ENCODE measurements at places on chromosomes 7 and 10. TPM values are rescaled to one million over a fixed set of nuclear protein-coding genes. Genes with fewer than 3 reads are reported as not detected.

DNA sequence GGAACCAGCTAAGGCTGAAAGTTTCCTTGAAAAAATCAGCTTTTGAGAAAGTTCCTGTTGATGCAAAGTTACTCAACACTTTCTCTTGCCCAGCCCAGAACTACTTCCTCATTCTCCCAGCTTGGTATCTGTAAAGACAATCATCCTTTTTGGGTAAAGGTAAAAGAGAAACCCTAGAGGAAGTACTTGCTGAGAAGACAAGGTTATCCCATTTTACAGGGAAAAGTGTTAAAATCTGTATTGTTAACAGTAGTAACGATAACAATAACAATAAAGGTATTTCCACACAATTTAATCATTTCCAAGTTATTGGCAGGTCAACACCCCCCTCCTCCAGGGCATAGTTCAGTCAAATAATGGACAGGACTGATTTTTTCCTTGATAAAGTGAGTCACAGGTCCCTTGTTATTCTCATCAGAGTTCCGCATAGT lies 2.4 kb downstream of the ALOX5 start:
- no peak for DNase-seq

DNA sequence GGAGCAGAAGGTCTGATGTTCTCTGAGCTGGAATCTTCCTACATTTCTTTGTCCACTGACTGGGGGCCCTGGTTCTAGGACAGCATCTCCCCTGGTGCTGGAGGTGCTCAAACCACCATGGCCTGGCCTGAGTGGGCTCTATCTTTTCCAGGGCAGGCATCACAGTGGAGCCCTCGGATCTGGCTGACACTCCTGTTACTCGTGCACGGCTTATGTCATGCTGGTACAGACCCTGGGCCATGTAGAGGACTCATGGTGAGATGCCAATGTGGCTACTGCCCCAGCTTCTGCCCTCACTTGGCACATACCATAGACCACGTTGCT lies 96.0 kb downstream of the HIPK2 start:
- no peak for DNase-seq

DNA sequence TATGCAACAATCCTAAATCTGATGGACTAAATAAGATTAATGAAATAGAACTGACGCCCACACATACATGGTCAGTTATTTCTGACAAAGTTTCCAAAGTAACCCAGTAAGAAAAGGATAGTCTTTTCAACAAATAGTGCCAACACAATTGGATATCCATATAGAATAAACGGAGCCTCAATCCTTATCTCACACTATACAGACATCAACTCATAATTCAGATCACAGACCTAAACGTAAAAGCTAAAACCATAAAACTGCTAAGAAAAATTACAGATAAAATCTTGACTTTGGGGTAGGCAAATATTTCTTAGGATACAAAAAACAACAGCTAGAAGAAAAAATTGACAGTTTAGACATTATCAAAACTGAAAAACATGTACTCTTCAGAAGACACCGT lies 8.5 kb downstream of the CACUL1 start:
- DNase-seq = no peak

The HECW1 gene
- total RNA-seq = not detected

DNA sequence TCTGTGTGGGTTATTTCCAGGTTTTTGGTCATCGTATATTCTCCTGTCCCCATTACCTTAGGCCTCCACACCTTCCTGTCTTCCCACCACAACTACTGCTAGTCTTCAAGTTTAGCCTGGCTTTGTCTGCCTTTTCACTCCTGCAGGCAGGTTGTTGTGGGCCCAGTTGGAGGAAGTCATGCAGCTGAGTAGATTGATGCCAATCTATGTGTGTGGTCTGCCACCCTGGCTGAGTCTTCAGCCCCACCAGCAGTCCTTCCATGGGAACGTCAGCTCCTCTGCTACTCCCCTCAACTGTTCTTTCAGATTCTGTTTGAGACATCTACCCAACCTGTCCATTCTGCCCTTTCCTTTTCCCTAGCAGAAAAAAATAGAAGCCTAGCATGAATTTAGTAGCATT lies 6.3 kb downstream of the RINT1 start:
- no peak for DNase-seq

DNA sequence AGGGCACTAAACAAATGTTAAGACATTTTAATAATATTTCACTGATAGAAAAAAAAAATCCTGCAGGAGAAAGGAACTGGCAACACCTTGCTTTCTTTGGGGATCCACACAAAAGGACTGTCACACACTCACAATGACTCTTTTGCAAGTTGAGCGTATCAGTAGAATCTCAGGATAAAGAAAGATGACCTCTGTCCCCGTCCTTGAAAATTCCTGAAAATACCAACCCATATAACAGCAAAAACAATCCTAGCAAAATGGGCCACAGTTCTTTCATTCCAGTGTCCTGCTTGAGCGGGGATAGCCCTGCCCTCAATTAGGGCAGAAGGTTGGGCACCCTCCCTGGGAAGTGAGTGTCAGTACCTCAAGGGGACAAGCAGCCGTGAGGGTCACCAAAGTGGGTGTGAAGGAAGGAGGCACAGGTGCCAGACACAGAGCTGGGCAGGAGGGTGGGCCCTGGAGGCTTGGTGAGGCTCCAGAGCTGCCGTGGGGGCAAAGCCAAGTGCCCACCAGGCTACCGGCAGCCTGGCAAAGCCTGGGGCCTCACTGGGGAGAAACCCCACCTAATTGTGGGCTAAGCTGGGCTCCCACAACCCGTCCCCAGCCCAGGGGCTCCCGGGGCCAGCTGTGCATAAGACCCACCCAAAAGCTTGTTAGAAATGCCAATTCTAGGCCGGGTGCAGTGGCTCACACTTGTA lies 2.8 kb downstream of the WDR86 start:
- no peak for DNase-seq

DNA sequence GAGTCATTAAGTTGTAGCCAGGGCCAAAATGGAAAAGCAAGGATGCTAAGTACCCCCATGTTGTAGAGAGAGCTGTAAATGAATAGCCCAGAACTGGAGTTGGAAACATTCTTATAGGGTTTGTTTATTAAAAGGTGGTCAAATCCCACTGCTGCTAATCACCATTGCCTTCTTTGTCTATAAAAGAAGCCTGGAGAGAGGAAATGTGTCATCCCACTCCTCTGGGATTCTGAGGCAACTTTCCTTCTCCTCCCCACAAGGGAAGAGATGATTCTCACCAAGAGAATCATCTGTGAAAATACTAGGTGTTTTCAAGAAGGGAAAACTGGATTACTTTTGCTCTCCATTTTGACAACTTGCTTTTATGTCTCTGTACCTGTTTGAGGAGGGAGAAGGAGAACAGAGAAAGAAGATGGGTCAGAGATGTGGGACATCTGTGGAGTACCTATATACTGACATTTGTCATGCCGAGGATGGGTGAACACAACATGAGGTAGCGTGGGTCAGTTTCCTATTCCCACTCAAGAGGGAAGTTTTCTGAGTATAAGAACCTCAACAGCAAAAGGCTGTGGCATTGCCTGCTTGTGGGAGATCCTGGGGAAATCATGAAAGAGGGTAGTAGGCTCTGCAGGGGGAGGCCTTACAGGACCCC lies 262.2 kb downstream of the KIF20B start:
- DNase-seq = no peak

The SMO gene
- 0.71 TPM for total RNA-seq

DNA sequence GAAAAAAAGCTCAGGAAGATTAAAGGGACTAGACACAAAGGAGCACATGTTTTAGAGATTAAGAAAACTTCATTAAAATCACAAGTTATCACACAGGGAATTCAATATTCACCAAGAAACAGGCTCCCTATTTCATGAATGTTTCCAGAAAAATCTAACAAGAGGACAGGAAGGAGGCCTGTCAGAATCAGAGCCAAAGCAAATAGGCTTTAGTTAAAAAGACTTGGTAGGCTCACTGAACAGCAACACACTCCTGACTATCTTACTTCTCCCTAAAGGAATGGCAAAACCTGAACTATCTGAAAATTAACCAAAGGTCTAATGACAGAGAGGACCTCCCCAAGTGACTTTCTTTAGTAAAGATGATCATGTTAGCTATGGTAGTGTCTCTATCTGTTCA lies 188.3 kb upstream of the MEOX2 start:
- no peak for DNase-seq

DNA sequence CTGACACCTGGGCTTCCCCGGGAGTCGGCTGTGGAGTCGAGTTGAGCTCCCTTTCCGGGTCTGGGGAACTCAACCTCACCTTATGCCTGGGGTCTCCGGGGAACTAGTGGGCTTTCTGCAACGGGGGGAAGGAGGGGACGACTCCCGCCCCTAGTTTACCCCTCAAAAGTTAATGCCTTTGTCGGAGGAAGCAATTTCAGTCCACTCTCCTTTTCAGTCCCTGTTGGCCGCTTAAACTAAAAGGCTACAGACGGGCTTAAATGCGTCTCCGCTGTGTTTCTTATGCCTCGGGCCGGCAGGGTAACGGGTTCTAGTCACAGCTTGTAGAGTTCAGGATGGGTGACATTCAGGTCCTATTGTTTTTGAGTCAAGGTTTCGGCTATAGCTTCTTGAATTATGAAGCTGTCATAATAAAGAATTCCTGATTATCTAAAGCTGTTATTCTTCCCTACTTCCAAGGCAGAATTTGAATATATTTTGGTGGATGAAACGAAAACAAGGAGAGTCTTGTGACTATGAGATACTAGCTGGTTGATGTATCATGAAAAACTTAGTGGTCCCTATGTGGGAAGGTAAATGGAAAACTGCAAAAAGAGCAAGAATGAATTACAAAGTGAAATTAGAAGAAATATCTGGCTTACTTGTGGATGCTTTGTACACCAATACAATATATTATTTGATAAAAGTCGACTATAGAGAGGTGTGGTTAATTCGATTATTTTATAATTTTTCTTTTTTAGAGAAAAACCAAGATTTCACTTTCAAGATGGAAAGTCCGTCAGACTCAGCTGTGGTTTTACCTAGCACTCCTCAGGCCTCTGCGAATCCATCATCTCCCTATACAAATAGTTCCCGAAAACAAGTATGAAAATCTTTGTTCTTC lies 495 bp downstream of the SFR1 start:
- peak; percentile 48 for DNase-seq

DNA sequence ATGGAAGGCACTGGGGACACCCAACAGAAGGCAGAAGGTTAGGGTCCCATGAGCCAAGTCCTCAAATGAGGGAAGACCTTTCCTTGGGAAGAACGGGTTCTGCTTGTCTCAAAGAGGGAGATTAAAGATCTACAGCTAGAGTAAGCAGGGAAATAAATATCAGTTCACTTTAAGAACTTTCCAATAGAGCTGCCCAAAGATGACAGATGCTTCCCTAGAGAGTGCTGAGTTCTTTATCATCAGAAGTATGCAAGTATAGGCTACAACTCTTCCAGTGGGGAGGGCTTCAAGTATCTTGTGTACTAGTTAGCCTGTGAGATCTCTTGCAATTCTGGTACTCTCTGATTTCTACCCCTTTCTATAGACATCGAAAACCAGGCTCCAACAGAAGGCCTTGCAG lies 39.4 kb downstream of the EMX2 start:
- no peak for DNase-seq

The TMEM140 gene
- total RNA-seq = 12.1 TPM

DNA sequence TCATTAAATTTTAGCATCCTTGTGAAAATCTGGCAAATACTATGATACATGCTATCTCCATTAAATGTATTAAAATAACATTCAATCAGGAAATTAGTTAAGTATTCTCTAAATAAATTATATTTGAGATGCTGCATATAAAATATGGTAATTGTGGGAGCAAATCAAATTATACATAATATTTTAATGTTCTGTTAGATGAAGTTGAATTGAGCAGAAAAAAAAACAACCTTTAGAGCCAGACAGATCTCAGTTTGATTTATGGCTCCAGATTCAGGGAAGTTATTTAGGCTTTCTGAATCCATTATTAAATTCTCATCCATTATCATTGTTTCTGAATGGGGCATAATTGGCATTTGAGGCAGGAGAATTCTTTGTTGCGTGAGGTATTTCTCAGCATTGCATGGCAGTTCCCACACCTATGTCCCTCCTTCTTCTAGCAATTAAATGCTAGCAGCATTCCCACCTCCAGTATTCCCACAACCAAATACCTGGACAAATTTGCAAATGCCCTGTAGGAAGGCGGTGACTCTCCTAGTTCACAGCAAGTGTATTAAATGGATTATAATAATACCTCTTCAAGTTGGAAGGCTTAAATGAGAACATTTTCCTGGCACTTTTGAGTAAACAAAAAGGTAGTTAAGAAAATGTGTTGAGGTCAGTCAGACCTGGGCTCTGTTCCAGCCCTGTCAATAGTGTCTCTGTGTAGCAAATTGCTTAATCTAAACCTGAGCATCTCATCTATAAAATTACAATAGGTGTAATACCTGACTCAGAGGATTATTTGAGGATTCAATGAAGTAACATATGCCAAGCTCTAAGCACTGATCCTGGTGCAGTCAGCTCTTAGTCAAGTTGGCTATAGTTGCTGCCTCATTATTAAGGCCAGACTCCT lies 108.9 kb downstream of the RNLS start:
- no peak for DNase-seq
